Posterior vena cava (tissue), 2 donors: ENCODE measurements at places on chromosomes 16 and 17. TPM values are rescaled to one million over a fixed set of nuclear protein-coding genes. Genes with fewer than 3 reads are reported as not detected.
A peak's percentile ranks its signal among the peaks of the same experiment; 100 is the strongest.

Gene ZMYND15
- total RNA-seq, result 1.2 TPM

Gene TMEM235
- not detected for total RNA-seq

Gene BCKDK
- 30.6 TPM for total RNA-seq

Gene CDRT15L2
- not detected for total RNA-seq

Gene PPP1R27
- not detected for total RNA-seq

Gene AOC3
- 342 TPM for total RNA-seq

Gene KCNAB3
- 2.2 TPM for total RNA-seq

Gene TEX19
- total RNA-seq, result not detected

Gene TMIGD1
- total RNA-seq, result not detected

Gene CLDN7
- 4.4 TPM for total RNA-seq

Gene KRT9
- not detected for total RNA-seq

Gene XYLT2
- 21.9 TPM for total RNA-seq

Gene C17orf107
- total RNA-seq, result 1.3 TPM

GRCh38 chr16:67246756-67247191 is 507 bp downstream of the FHOD1 start:
- DNase-seq, result no peak

DNA sequence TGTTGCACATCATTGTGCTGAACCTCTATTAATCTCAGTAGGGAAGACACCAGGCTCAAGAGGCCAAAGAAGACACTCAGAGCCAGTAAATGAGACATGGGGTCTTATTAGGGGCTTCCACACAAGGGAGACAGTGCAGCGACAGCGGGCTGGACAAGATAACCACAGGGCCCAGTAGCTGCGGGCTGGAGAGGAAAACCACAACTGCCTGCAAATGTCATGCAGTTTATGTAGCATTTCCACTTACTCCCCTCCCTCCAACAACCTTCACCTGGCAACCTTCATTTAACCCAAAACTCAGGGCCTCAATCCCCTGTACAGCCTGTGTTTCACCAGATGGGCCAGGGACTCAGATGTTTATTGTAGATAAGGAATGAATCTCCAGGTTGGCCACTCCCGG is 185.6 kb downstream of the UTP18 start:
- DNase-seq, result no peak

DNA sequence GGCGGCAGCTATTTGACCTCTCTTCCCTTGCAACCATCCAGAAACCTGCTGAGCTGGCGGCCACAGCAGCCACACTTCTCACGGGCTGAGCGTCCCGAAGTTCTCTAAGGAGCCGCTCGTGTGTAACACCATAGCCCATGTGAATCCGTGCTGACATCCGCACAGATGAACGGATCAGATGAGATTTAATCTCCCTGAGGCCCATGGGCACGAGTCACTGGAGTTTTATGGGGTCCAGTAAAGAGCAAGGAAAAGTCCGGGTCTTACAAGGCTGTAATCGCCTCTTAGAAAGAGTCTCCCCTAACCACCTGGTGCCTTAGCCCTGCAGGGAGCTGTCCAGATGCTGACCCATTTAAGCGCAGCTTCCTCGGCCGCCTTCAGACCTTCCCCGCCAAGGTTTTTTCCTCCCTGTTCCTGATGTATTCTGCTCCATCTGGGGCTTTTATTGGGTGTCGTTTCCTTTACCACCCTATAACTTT is 5.5 kb upstream of the CACNG5 start:
- DNase-seq, result peak; percentile 75

DNA sequence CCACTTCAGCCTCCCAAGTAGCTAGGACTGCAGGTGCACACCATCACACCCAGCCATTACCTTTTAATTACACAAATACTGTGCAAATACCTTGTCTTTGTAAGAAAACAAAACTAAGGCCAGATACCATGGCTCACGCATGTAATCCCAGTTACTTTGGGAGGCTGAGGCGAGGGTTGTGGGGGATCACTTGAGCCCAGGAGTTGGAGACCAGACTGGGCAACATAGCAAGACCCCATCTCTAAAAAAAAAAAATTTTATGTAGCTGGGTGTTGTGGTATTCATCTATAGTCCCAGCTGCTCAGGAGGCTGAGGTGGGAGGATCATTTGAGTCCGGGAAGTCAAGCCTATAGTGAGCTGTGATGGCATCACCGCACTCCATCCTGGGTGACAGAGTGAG is 151.6 kb downstream of the CLEC16A start:
- DNase-seq, result no peak

DNA sequence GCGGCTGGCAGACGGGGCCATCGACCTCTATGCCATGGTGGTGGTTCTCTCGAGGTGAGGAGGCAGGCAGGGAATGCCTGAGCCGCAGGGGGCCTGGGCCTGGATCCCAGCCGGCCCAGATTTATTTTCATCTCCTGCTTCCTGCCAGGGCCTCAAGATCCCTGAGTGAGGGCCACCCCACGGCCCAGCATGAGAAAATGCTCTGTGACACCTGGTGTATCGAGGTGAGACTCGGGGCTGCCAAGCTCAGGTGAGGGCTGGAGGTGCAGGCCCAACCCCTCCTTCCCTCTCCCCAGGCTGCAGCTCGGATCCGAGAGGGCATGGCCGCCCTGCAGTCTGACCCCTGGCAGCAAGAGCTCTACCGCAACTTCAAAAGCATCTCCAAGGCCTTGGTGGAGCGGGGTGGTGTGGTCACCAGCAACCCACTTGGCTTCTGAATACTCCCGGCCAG is 4.9 kb downstream of the ACADVL start:
- DNase-seq, result no peak

DNA sequence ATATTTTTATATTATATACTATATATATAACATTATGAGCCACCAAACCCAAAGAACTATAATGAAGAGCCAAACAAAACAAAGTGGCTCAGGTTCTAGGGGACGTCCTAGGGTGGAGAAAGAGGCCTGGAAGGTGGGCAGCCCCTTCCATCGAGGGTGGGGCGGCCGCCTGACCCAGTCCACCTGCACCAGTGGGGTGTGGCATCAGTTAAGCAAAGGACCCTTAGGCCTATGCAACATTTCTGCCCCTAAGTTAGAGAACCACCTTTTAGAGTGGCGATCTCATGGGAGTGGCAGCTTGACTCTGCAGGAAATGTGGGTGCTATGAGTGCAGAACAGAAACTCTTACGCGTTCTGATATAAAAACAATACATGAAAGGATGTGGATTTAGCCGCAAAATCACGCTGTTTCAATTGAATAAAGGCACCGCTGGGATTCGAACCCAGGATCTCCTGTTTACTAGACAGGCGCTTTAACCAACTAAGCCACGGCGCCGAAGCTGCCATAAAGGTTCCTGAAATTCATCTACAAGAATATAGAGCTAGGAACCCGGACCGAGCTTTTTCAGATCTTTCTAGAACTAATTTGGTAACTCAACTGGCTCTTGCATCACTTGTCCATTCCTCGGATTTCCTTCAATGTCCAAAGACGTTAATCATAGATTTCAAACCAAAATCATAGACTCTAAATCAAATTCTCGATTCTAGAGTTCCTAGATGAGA is 15.6 kb upstream of the AURKB start:
- no peak for DNase-seq

GRCh38 chr16:49658531-49658930 is 197.4 kb downstream of the ZNF423 start:
- DNase-seq, result no peak

GRCh38 chr16:84446596-84447392 is 57.7 kb downstream of the MEAK7 start:
- peak; percentile 51 for DNase-seq

DNA sequence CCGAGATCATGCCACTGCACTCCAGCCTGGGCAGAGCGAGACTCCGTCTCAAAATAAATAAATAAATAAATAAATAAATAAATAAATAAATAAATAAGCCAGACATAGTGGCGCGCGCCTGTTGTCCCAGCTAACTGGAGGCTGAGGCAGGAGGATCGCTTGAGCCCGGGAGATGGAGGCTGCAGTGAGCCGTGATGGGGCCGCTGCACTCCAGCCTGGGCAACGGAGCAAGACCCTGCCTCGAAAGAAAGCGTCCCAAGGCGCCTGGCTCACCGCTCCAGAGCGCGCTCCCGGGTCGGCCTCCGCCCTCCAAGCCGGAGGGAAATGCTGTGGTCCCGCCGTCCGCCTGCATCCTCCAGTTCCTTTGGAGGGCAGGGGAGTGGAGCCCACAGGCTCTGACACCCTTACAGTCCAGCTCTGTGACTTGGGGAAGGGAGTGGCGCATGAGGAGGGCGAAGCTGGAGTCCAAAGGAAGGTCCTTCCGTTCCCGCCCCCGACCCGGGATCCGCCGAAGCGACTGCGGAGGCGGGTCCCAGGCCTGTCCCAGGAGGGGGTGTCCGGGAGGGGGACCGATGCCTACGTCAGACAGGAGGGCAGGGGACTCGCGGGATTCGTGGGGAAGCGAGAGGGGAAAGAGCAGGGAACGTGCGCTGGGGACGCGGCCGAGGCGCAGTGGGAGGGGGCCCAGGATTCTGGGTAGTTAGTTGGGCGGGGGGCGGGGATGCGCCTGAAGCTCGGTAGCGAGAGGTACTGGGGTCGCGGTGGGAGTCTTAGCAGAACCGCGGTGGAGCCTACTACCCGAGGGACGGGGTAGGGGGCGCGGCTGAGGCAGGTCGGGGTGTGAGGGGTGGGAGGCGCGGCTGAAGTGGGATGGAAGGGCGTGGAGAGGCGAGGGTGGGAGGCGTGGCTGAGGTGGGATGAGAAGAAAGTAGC is 8.4 kb upstream of the TRPV2 start:
- DNase-seq, result peak; percentile 85

DNA sequence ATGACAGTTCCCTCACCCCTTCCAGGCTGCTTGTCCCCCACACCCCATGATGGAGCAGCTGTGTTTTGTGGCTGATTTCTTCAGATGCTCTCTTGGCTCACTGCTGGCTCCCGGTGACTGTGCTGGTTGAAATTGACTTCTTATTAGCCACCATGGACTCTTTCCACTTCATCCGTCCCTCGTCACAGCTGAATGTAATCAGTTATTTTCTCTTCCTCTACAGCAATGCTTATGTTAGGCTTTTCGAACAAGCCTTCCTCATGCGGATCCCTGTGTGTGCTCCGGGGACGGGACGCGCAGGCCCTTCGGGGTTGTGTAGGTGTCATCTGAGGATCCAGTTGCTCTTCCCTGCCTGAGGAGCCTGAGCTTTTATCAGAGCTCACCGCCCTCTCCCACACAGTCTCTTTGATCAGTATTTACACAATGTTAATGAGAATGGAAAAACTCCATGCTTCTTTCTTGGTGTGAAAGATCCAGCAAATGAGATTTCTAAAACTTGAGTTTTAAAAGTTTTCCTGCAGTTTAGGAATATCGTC is 87.5 kb downstream of the RPTOR start:
- DNase-seq, result no peak

DNA sequence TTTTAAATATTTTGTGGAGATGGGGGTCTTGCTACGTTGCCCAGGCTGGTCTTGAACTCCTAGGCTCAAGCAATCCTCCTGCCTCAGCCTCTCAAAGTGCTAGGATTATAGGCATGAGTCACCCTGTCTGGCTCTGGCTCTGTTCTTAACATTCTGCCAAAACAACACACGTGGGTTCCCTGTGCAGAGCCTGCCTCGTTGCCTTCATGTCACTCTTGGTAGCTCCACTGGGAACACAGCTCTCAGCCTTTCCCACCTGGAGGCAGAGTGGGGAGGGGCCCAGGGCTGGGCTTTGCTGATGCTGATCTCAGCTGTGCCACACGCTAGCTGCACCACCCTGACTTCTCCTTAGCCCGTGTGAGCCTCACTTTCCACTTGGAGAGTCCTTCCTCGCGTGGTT is 19.3 kb downstream of the CRISPLD2 start:
- no peak for DNase-seq

GRCh38 chr16:3838600-3839401 is 41.7 kb downstream of the CREBBP start:
- no peak for DNase-seq

- DNase-seq, result no peak
Measured at GRCh38 chr16:53781023-53781605, 77.2 kb downstream of the FTO start.

DNA sequence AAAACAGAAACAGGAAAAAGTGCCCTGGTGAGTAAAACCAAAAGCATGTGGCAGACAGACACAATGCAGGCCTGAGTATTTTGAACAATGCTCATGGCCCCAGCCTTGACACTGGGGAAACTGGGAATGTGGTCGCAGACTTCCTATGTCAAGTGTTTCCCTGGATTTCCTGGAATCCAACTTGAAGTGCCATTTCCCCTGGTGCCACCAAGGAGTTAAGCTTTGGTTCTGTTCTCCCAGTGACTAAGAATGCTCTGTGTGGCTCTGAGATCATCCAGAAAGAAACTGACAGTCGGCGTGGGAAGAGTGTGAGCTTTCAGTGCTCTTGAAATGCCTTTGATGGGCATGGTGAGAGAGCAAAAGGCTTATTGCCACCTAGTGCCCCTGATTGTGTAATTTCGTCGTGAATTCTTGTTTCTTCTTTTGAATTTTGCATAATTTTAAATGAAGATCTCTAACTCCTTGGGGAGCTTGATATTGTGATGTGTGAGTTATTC is 96.0 kb downstream of the YPEL2 start:
- no peak for DNase-seq

GRCh38 chr17:48125829-48126531 is 18.4 kb downstream of the SNX11 start:
- DNase-seq, result peak; percentile 16

GRCh38 chr17:67492251-67492740 is 115.2 kb downstream of the PITPNC1 start:
- DNase-seq, result no peak

DNA sequence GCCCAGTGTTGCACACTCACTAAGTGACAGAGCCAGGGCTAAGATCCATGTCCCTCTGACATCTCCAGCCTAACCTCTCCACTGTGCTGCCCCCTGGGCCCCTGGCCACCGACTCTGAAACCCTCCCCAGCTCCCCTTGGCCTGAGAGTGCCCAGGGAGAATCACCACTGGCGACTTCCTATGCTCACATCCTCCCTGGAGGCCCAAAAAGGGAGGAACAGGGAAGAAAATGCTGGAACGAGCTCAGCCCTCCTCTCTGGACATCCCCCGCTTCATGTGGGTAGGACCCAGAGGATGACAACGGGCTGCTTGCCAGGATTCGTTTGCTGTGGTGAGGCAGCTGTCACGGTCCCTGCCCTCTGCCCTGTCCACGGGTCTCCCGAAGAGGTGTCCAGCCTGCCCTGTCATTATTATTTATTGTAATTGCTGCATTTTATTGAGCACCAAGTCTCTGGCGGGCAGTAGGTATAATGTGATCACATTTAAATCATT is 153.5 kb upstream of the RPL38 start:
- DNase-seq, result no peak

DNA sequence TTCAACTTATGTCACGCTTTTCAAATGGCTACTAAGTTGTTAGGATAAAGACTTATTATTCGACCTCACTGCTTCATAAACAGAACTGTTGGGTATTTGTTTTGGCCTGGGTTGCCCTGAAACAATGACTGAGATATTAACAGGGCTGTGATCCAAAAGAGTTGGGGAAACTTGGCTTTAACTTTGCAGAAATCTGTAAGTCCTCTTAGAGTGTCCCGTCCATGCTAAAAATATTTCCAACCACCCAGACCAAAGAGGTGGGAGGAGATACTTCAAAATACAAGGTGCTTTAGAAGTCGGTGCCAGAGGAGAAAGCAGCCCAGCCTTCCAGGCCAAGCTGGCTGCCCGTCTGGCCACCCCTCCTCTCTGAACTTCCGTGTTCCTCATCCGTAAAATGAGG is 16.1 kb upstream of the SPATA32 start:
- DNase-seq, result no peak
